ENCODE measurements at places on chromosomes 3 and 15. TPM values are rescaled to one million over a fixed set of nuclear protein-coding genes. Genes with fewer than 3 reads are reported as not detected.

CCR3 gene
- polyA plus RNA-seq, result 0.15 TPM

CERS3 gene
- polyA plus RNA-seq, result 0.15 TPM

CLSTN2 gene
- 1.8 TPM for polyA plus RNA-seq

PLA2G4D gene
- polyA plus RNA-seq, result 0.06 TPM

ANXA2 gene
- polyA plus RNA-seq, result 650 TPM

GLCE gene
- polyA plus RNA-seq, result 50.5 TPM

HERC2 gene
- polyA plus RNA-seq, result 42.7 TPM

- H3K4me3 ChIP-seq, result no peak overlapping the region
- no peaks in the 10 kb centered on the region for H3K27me3 ChIP-seq
- H3K4me1 ChIP-seq, result no peaks in the 10 kb centered on the region
- H3K36me3 ChIP-seq, result no peaks in the 10 kb centered on the region
Observed at GRCh38 chr3:195195321-195196209, 75.4 kb downstream of the XXYLT1 start.

DNA sequence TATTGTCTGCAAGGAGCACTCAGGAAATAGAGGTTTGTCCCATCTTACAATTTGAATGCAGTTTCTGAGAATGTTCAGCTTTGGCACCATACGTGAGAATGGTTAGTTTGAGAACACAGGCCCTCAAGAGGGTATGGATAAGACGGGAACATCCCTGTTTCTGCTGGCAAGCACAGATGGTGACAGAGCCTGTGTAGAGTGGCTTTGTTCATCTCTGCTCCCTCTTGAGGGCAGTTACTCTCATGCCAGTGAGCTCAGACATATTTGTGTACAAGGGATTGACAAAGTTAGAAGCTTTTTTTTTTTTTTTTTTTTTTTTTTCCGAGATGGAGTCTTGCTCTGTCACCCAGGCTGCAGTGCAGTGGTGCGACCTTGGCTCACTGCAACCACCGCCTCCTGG is 71.5 kb upstream of the FILIP1L start:
- no peaks in the 10 kb centered on the region for H3K27me3 ChIP-seq
- no peak overlapping the region for H3K4me3 ChIP-seq
- H3K36me3 ChIP-seq, result no peaks in the 10 kb centered on the region
- no peak overlapping the region for H3K27ac ChIP-seq

DNA sequence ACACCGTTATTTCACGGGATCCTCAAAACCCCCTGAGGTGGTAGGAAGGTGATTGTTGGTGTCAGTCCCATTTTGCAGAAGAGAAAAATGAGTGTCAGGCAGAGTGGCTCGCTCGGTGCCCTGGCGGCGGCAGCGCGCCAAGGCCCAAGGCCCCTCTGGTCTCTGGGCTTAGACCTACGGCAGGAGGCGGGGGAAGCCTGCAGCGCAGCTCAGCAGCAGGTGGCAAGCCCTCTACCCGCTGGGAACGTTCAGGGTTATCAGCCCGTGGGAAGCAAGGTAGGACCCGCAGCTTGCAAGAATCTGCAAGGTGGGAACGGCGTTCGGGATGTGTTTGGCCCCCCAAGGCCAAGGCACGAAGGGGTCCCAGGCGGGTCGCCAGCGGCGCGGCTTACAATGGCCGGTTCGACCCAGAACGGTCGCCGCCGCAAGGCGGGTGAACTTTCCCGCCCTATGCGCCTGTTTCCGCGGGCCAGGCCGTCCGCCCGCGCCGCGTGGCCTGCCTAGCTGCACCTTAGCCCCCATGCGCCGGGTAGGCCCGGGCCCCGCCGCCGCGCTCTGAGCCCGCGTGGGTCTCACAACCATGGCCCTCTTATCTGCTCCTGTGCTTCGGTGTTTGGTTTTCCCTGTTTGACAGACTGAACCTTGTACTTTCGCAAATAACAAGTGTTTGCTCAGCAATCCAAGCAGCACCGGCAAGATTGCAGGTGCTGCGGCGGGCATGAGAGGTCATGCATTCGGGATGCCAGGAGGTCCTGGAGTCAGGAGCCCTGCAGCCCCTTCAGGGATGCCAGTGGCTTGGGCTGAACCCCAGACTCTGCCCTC is 39.7 kb downstream of the CCNL1 start:
- no peaks in the 10 kb centered on the region for H3K27me3 ChIP-seq
- no peaks in the 10 kb centered on the region for H3K36me3 ChIP-seq
- peak overlapping the region; percentile 84 for H3K27ac ChIP-seq
- peak overlapping the region; percentile 4 for H3K4me3 ChIP-seq
- H3K4me1 ChIP-seq, result peaks cover 57% of the 10 kb centered on the region
- DNase-seq, result peak; percentile 93

GRCh38 chr3:13188181-13188779 is 115.1 kb upstream of the IQSEC1 start:
- H3K4me3 ChIP-seq, result no peak overlapping the region
- H3K27me3 ChIP-seq, result peaks cover 3% of the 10 kb centered on the region
- no peak for DNase-seq
- H3K27ac ChIP-seq, result no peak overlapping the region

DNA sequence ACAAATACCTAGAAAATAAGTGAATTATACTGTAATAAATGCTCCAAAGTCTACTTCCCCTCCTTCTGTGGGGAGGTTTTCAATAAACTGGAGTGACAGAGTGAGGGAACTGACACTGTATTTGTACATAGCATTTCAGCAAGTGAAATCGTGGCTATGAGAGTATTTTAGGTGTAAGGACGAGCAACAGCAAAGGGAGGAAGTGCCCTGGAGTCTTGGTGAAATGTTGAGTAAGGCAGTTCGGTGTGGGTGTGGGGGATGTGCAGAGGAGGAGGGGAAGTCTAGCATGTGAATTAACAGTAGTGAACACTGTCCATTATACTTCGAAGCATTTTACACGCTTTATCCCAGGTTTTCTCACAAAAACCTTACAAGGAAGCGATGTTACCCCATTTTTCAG is 18.1 kb upstream of the P2RY13 start:
- no peaks in the 10 kb centered on the region for H3K27me3 ChIP-seq
- no peaks in the 10 kb centered on the region for H3K36me3 ChIP-seq
- no peak overlapping the region for H3K4me3 ChIP-seq
- H3K27ac ChIP-seq, result no peak overlapping the region
- DNase-seq, result no peak

GRCh38 chr3:149340310-149340933 is 7.0 kb upstream of the TM4SF18 start:
- no peak for DNase-seq
- H3K27ac ChIP-seq, result peak overlapping the region; percentile 19
- no peaks in the 10 kb centered on the region for H3K36me3 ChIP-seq

GRCh38 chr3:15091575-15091974 is 7.4 kb downstream of the RBSN start:
- H3K4me3 ChIP-seq, result no peak overlapping the region
- H3K27me3 ChIP-seq, result no peaks in the 10 kb centered on the region
- no peak overlapping the region for H3K27ac ChIP-seq
- H3K36me3 ChIP-seq, result peaks cover 59% of the 10 kb centered on the region
- DNase-seq, result no peak
- no peaks in the 10 kb centered on the region for H3K4me1 ChIP-seq

DNA sequence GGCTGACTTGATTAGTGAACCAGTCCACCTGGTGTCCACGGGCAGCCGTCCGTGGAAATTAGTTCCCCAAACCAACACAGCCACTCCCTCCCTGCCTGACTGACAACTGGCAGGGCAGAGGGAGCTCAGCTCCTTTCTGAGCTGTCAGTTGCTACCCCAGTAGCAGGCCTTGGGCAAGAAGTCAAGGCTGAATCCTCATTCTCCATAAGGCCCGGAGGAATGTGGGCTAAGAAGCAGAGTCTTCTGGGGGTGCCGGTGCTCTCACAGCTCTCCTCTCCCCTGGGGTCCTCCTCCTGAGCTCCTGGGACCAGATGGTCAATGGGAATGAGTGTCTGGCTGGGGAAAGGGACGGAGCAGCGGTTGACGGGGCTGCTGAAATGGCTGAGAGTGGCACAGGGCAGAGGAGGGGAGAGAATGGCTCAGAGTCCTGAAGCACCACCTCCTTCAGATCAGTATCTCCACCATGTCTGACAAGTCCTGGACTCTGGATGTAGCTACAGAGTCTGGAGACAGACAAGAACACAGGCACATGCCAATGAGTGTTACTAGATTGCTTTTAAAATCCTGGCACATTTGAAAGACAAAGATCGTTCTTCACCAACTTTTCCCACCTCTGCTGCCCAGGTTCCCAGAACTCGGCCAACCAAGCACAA is 16.9 kb downstream of the AMOTL2 start:
- H3K36me3 ChIP-seq, result peaks cover 80% of the 10 kb centered on the region
- no peak overlapping the region for H3K4me3 ChIP-seq
- H3K4me1 ChIP-seq, result peaks cover 41% of the 10 kb centered on the region
- peak overlapping the region; percentile 41 for H3K27ac ChIP-seq

DNA sequence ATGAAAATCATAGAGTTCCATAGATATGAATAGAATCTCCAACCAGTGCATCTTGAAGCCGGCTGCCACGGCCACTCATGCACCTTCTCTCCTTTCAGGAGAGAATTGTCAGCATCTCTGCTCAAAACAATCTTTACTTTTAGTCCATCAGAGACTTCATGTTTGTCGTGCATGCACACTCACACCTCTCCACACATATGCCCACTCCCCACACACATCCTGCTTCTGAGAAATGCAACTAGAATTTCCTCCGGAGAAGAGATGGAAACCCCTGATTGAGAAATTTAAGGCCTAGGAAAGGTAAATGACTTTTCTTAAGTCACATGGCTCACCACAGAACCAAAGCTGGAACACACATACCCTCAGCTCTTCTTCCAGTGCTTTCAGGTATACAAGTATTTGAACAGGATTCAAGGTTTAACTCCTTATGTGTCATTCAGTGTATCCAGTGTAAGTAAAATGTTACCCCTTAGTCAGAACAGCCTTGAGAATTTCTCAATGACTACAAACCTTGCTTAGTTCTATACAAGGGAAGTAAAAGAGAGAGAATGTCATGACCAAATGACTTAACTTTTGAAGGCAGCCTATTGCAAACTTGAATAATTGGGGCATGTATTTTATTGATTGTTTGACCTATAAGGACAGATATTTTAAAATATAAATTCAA is 69.1 kb upstream of the TSEN2 start:
- no peak for DNase-seq
- H3K4me3 ChIP-seq, result no peak overlapping the region
- H3K36me3 ChIP-seq, result no peaks in the 10 kb centered on the region
- peaks cover 9% of the 10 kb centered on the region for H3K4me1 ChIP-seq
- no peak overlapping the region for H3K27ac ChIP-seq

- H3K36me3 ChIP-seq, result no peaks in the 10 kb centered on the region
- no peak overlapping the region for H3K27ac ChIP-seq
- DNase-seq, result no peak
- H3K4me3 ChIP-seq, result no peak overlapping the region
Observed at GRCh38 chr3:116164039-116164438, 281.2 kb downstream of the LSAMP start.

- H3K36me3 ChIP-seq, result no peaks in the 10 kb centered on the region
- H3K4me3 ChIP-seq, result no peak overlapping the region
- no peak overlapping the region for H3K27ac ChIP-seq
- DNase-seq, result no peak
Observed at GRCh38 chr3:170513642-170514041, 72.2 kb downstream of the SLC7A14 start.

DNA sequence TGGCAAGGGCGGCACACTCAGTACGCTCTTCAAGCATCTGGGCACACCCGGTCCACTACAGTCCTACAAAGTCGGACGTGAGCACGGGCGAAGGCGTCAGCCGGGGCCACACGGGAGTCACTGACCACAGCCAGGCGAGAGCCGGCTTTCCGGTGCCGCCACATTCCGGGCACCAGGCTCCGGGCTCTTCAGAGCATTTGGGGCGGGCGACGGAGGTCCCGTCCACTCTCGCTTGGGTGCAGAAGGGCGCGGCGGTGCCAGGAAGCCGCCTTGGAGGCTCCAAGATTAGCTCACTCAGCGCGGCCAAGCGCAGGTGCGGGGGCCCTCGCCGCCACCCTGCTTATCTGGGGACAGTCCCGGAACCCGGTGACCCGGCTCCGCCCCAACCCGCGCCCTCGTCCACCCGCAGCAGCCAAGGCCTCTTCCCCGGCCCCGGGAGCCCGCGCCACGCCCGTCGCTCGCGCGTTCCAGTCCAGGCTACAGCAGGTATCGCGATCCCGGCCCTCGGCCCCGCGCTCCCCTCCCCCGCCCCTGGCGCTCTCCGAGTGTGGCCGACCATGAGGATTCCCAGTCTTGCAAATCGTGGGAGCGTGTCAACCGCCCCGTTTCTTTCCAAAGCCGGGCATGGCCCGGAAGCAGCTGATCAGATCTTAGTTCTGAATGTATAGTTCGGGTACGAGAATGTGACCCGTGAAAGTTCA is at the start of gene ADPRH:
TSS of gene ADPRH (plus strand) at position 127 of the 701 bp plus-strand sequence. CDS start 2,678 bp downstream, outside the sequence.
- H3K27ac ChIP-seq, result peak within 1 kb of the TSS; percentile 72
- peak within 1 kb of the TSS; percentile 86 for H3K4me3 ChIP-seq
- no peaks in the 10 kb centered on the region for H3K27me3 ChIP-seq
- H3K36me3 ChIP-seq, result no peaks in the 10 kb centered on the region
- DNase-seq, result peak; percentile 95
- H3K4me1 ChIP-seq, result peaks cover 4% of the 10 kb centered on the region

DNA sequence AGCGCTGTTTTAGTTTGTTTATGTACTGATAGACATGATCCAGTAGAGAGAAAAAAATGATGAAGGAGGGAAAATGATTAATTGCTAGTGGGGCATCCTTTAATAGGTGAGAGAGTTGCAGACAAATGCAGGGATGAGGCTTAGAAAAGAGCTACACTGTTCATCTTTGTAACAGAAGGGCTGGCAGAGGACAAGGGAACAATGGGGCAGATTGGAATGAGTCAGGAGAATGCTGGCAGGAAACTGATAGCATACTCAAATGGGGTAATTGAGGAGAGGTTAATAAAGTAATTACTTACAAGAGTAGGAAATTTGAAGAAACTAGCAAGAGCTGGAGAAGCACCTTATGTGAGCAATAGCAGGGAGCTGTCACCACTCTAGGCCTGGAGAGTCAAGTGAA is 170.9 kb downstream of the OXSM start:
- no peaks in the 10 kb centered on the region for H3K36me3 ChIP-seq
- no peaks in the 10 kb centered on the region for H3K4me1 ChIP-seq
- no peaks in the 10 kb centered on the region for H3K27me3 ChIP-seq
- no peak overlapping the region for H3K4me3 ChIP-seq
- no peak overlapping the region for H3K27ac ChIP-seq

DNA sequence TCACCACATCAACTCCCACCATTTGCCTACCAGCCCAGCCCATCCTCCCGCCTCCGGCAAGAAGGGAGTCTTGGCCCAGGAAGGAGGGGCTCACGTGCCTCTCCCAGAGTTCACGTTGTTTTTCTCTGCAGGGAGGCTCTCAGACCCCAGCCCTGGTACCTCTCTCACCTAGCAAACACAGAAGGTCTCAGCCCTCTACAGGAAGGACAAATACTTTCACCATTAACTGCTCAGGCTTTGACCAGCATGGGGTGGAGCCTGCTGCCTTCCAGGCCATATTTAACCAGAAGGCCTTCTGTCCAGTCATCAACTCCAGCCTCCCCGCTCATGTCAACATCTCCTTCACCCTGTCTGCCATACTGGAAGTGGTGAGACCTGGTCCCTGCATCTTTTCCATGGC is 19.0 kb upstream of the HTR3E start:
- H3K4me3 ChIP-seq, result no peak overlapping the region
- no peaks in the 10 kb centered on the region for H3K36me3 ChIP-seq
- no peak overlapping the region for H3K27ac ChIP-seq
- no peaks in the 10 kb centered on the region for H3K27me3 ChIP-seq

DNA sequence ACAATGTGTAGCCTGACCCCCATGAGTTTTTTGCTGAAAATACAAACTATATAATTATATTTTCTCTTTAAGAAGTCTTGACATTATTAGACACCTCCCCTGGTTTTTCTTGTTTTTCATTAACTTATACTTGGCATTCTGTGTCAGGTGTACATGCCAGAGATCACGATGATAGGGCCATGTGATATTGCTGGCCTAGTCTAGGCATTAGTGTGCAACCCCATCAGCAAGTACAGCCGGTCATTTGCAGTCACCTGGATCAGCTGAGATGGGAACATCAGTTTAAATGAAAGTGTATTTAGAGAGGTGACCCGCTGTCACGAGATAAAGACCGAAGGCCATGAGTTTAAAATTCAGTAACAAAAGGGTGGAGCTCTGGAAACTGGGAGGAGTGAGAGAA is 12.6 kb upstream of the SPPL2A start:
- no peak overlapping the region for H3K4me3 ChIP-seq
- H3K27me3 ChIP-seq, result no peaks in the 10 kb centered on the region
- H3K36me3 ChIP-seq, result no peaks in the 10 kb centered on the region
